Stimulated activated CD4-positive, alpha-beta T cell treated with anti-CD3 and anti-CD28 coated beads, Interleukin-1b, Interleukin-23, amount 100 ng/mL, for 1 hour (primary cell): ENCODE measurements at places on chromosomes 11 and 22.

- no peak for DNase-seq
These were observed 966 bp downstream of the AHNAK start for GRCh38 chr11:62545437-62546243.

DNA sequence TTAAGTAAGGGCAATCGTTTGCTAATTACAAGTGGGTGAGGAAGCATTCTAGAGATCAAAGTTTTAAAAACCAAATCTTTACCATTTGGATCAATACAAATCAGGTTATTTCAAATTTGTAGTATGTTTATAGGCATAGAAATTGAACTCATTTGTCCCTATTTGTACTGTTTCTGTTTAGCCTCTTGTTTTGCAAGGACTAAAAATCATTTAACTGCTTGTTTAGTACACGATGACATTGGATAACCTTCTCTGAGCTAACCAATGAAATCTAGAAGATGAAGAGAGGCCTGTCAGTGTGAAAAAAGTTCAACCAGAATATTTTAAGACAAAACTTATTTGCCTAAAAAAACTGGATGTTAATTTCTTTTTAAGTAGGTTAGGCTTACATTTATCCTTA lies 40.0 kb downstream of the ZC3H12C start:
- no peak for DNase-seq

DNA sequence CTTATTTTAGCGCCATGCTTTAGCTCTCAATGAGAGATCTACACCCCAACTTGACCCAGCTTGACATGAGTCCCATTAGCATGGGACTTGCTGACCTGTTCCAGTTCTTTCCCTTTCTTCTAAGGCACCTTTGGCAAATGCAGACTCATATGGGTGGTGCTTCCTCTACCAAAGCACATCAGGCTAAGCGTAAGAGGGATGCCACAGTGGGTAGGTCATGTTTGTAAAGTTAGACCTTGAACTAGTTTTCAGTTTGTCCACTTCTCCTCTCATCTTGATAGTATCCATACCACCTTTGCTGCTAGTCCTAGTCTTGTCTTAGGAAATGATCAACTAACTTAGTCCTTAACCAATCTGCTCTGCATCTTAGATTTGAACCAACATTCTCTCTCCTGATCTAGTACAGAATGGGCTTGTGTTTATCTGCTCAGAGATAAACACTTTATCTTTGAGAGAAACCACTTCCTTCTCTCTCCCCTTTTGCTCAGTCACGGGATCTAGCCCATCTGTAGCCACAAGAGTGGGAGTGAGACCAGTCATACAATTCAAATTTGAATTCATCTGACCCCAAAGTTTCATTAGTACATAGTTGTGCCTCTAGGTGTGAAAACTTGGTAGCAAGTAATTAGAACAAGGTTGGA lies 72.1 kb upstream of the CD44 start:
- no peak for DNase-seq

- DNase-seq: no peak
These were observed 97.3 kb downstream of the STIM1 start for GRCh38 chr11:3952715-3953114.

GRCh38 chr22:36853407-36854099 lies 7.3 kb upstream of the NCF4 start:
- peak; percentile 75 for DNase-seq

GRCh38 chr22:26748845-26749244 lies 91.5 kb downstream of the MIAT start:
- DNase-seq: no peak

GRCh38 chr11:112961751-112962578 lies 745 bp downstream of the NCAM1 start:
- no peak for DNase-seq

- no peak for DNase-seq
These were observed 25.8 kb downstream of the XRRA1 start for GRCh38 chr11:74923125-74923524.

- no peak for DNase-seq
These were observed 59.4 kb downstream of the KDM2A start for GRCh38 chr11:67178421-67178820.

GRCh38 chr11:92929246-92929645 lies 40.2 kb upstream of the MTNR1B start:
- no peak for DNase-seq

- DNase-seq: no peak
These were observed 12.6 kb downstream of the PRDM11 start for GRCh38 chr11:45158891-45159605.

- no peak for DNase-seq
These were observed 130.7 kb downstream of the SNX19 start for GRCh38 chr11:130785380-130786116.

DNA sequence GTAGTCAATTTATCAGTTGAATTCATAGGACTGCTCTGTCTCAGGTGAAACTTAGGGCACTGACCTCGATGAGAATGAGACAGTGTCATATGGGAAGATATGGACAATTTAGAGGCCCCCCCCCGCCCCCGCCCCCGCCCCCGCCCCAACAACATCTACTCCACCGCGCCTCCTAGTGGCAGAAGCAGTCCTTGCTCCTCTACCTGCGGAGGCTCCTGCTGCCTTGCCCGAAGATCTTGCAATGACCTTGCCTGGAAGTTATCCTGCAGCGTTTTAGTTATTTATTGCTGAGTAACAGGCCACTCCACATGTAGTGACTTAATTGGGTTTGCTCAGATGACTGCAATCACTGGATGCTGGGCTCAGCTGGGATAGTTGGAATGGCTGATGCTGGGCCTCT lies 15.2 kb downstream of the SERPINH1 start:
- DNase-seq: no peak

DNA sequence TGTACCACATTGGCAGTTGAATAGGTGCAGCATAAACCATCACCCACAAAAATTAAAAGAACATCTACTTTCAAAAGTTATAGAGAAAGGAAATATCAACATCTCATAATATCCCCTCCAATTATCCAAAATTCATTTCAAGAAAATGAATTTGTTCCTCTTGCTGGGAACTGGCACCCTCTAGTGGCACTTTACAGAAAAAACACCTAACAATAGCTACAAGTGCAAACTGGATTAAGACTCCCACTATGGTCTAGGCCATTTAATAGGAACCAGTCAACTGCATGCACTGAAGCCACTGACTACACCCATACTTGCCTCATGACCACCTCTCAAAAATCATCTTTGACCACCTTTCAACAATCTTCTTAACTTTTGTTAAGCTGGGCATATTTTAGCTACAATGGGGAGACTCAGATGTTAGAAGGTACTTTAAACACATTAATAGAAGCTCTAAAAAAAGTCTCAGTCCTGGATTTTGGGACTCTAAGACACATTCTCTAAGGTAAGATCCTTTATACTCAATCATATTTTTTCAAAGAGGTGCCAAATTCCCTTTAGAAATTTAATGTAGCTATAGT lies 17.3 kb downstream of the TRAF6 start:
- no peak for DNase-seq

GRCh38 chr22:17773606-17774205 lies 563 bp downstream of the BID start:
- no peak for DNase-seq

GRCh38 chr11:117993988-117994745 lies 8.0 kb downstream of the IL10RA start:
- DNase-seq: no peak

GRCh38 chr22:44335903-44336803 lies 23.4 kb upstream of the SHISAL1 start:
- no peak for DNase-seq

- no peak for DNase-seq
These were observed 151.8 kb downstream of the MPPED1 start for GRCh38 chr22:43563571-43563970.

DNA sequence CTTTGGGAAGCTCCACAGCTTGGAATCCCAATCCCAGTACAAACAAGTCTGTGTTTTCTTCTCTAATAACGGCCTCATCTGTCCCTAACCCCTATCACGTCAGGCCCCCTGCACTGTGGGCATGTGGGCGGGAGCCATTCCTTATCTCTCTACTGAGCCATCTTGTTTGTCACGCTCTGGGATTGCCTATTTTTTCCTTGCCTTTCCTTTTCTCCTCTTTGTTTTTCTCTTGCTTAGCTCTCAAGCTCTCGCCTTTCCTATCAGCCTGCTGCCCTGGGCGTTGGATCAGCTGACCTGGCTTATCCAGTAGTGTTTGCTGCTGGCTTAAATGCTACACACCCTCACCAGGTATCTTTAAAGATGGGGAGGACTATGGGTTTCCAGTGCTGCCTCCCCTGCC lies 35.8 kb downstream of the ARHGAP1 start:
- DNase-seq: no peak

DNA sequence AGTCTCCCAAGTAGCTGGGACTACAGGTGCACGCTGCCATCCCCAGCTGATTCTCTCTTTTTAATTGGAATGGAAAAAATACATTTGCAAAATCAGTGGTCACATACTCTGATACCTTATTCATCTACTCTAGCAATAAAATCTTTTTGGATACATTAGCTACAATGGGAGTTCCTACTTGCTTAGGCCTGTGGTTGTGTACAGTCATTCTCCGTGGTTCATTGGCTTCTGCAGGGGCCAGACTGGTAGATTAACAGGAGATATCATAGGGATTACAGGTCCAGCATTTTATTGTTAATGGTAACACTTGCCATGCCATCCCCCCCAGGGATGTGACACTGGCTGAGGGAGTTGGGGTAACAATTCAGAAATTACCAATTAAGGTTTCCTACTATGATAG lies 140.0 kb downstream of the ADAMTS15 start:
- DNase-seq: no peak

GRCh38 chr11:116108161-116108560 lies 603.9 kb upstream of the CADM1 start:
- no peak for DNase-seq

GRCh38 chr11:10490398-10491241 lies 35.6 kb downstream of the AMPD3 start:
- DNase-seq: no peak

GRCh38 chr11:46336563-46337180 lies 10.6 kb upstream of the DGKZ start:
- no peak for DNase-seq

GRCh38 chr11:18285841-18286240 lies 19.8 kb downstream of the SAA1 start:
- DNase-seq: no peak

- DNase-seq: no peak
These were observed 2.4 kb downstream of the GSTT4 start for GRCh38 chr22:24002851-24003250.

DNA sequence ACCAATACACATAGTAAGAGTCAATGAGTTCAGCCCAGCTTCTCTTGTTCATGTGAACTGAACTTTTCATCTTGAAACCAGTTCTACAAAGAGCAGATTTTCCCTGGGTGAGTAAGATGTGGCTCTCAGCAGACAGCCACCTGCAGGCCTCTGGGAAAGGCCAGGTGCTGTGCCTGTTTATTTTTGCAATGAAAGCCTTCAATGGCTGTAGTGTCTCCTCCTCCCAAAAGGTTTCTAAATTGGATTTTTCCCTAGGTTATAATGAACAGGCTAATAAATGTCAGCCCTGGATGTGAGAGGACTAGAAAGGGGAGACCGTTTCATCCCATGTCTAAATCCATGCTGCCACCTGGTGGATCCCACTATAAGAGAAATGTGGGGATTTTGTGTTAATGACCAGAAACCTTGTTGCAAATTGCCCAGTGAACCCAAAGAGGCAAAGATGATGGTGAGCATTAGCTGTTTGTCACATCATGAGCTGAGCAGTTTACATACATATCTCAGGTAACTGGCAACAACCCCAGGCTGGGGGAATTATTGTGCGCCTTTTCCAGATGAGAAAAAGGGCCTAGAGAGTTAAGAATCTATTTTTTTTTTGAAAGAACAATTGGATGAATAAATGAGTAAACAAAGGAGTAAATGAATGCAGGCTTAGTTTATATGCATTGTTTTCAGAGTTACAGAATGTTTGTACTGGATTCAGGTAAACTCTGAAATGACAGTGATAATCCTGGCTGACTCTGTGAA lies 12.7 kb downstream of the C11orf91 start:
- no peak for DNase-seq

DNA sequence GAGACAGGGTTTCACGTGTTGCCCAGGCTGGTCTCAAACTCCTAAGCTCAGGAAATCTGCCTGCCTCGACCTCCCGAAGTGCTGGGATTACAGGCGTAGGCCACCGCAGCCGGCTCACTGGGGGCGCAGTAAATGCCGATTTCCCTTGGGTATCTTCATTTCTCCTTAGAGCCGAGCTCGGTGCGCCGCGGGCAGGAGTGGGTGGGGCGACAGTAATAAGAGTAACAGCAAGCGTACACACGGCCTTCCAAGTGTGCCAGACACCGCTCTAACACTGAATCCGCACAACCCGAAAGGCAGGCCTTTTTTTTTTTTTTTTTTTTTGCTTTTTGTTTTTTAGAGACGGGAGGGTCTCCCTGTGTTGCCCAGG lies 500 bp upstream of the ADSL start:
- peak; percentile 38 for DNase-seq

- DNase-seq: no peak
These were observed 37.3 kb upstream of the MYO18B start for GRCh38 chr22:25704701-25705100.

GRCh38 chr11:65224930-65225278 lies 36.9 kb upstream of the POLA2 start:
- DNase-seq: no peak

GRCh38 chr22:48241658-48242057 lies 1479.2 kb downstream of the TBC1D22A start:
- DNase-seq: no peak
